ENCODE measurements at places on chromosomes 12 and 14. TPM values are rescaled to one million over a fixed set of nuclear protein-coding genes. Genes with fewer than 3 reads are reported as not detected.

The RBM23 gene
- polyA plus RNA-seq = 85.7 TPM

The TXNDC16 gene
- polyA plus RNA-seq = 2.6 TPM

The KRT80 gene
- 0.52 TPM for polyA plus RNA-seq

The GALNT9 gene
- not detected for polyA plus RNA-seq

DNA sequence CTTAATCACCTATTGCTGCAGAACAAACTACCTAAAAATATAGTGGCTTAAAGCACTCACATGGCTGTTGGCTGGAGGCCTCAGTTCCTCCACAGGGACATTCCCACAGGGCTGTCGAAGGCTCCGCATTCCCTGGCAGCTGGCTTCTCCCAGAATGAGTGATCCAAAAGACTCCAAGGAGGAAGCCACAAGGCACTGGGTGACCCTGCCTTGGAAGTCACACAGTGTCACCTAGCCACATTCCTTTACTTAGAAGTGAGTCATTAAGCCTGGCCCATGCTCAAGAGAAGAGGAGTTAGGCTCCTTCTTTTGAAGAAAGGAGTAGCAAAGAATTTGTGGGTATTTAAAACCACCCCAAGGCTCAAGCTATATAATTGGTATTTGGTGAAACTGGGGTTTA, 63.9 kb upstream of the MAP1LC3B2 start:
- no peaks in the 10 kb centered on the region for H3K36me3 ChIP-seq
- no peak overlapping the region for H3K4me3 ChIP-seq
- H3K27me3 ChIP-seq = no peaks in the 10 kb centered on the region
- no peak for DNase-seq
- peaks cover 11% of the 10 kb centered on the region for H3K4me1 ChIP-seq
- H3K27ac ChIP-seq = no peak overlapping the region

The ATP2B1 gene
- polyA plus RNA-seq = 53.9 TPM

DNA sequence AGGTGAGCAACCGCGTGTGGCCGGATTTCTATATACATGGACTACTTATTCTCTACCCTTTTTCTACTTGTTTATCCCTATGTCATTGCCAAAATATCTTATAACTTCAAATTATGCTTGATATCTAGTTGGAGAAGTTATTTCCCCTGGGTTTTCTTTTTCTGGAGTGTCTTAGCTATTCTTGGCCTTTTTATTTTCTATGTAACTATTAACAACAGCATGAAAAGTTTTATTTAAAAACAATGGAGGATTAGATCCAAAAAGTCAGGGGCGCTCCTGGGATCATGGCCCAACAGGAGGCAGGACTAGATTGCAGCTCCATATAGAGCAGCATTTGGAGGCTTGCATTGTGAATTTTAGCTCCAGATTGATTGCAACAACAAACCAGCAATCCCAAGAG, 8.6 kb upstream of the STRAP start:
- no peak overlapping the region for H3K4me3 ChIP-seq
- H3K4me1 ChIP-seq = no peaks in the 10 kb centered on the region
- H3K36me3 ChIP-seq = no peaks in the 10 kb centered on the region

DNA sequence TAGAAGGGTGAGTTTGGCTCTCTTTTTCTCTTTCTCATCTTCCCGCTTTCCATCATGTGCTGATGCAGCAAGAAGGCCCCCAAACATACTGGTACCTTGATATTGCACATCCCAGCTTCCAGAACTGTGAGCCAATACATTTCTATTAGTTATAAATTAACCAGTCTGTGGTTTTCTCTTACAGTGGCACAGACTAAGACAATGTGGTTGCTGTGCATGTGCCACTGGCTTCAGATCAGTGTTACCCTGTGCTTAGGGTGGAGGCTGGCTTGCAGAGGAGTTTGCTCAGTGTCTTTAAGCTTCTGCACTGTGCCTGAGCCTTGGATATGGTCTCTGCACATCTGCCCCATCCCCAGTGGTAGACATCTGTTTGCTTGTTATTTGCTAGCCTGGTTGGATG, 5.5 kb downstream of the IFI27L2 start:
- no peak overlapping the region for H3K4me3 ChIP-seq
- H3K36me3 ChIP-seq = peaks cover 13% of the 10 kb centered on the region
- peaks cover 2% of the 10 kb centered on the region for H3K27me3 ChIP-seq
- H3K4me1 ChIP-seq = peaks cover 5% of the 10 kb centered on the region

The NOPCHAP1 gene
- polyA plus RNA-seq = 2.6 TPM

DNA sequence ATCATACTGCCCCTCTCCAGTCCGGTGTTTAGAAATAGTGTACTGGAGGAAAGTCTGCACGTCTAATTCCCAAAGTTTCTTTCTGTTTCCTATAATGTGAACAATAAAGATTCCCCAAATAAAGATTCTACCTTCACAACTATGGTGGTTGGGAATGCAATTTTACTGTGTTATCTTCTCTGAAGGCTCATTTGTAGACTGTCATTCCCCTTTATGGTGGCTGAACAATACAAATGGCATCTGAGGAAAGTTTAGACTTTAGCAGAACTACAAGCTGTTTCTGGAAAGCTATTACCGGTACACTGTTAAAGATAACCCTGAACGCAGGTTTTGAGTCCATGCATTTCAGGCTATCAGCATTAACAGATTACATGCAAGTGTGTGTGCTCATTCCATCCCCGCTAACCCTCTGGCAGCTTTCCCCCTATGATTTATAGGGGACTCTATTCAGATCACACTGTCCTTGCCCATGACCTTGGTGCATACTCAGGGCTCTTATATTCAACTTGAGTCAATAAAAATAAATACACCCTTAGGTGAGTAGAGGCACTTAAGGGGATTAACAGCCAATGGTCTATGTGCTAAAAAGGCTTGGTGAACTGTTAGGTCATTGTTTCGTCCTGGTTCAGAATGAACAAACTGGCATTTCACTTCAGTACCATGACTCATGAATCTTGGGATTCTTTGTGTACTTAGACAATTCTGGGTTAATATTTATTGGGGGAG, 60.7 kb upstream of the PYGL start:
- H3K27me3 ChIP-seq = no peaks in the 10 kb centered on the region
- H3K36me3 ChIP-seq = no peaks in the 10 kb centered on the region
- no peak overlapping the region for H3K4me3 ChIP-seq
- no peak for DNase-seq
- H3K27ac ChIP-seq = no peak overlapping the region

- peaks cover 15% of the 10 kb centered on the region for H3K27me3 ChIP-seq
- no peak overlapping the region for H3K27ac ChIP-seq
- DNase-seq = peak; percentile 41
Measured at GRCh38 chr12:116708826-116709756, 28.8 kb downstream of the SPRING1 start.

DNA sequence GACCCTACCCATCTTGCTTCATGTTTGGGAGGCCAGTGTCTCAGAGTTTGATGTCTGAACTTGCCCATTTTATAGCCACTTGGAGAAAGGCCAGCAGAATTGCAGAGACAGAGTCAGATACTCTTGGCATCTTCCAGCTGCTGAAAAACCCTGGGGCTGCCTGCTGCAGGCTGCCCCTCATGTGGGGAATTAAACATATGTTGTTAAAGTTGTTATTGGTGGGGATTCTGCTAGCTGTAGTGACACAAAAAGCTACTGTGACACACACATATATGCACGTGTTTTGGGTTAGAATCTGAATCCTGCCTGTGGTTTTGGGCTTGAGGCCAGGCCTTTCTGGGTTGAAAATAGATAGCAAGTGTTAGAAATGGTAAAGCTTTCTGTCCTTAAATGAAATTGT, 1288.4 kb downstream of the AACS start:
- H3K36me3 ChIP-seq = no peaks in the 10 kb centered on the region
- no peaks in the 10 kb centered on the region for H3K4me1 ChIP-seq
- H3K27ac ChIP-seq = no peak overlapping the region

The SMCO2 gene
- polyA plus RNA-seq = not detected

The KRT86 gene
- not detected for polyA plus RNA-seq

GRCh38 chr14:92456215-92457015, 57.2 kb upstream of the RIN3 start:
- H3K36me3 ChIP-seq = peaks cover 6% of the 10 kb centered on the region
- H3K27ac ChIP-seq = no peak overlapping the region
- no peaks in the 10 kb centered on the region for H3K27me3 ChIP-seq
- peaks cover 40% of the 10 kb centered on the region for H3K4me1 ChIP-seq

- no peak for DNase-seq
- H3K27ac ChIP-seq = peak overlapping the region; percentile 99
- peak overlapping the region; percentile 86 for H3K4me3 ChIP-seq
- H3K27me3 ChIP-seq = no peaks in the 10 kb centered on the region
Measured at GRCh38 chr14:20682127-20682434, 2.3 kb upstream of the RNASE4 start.

DNA sequence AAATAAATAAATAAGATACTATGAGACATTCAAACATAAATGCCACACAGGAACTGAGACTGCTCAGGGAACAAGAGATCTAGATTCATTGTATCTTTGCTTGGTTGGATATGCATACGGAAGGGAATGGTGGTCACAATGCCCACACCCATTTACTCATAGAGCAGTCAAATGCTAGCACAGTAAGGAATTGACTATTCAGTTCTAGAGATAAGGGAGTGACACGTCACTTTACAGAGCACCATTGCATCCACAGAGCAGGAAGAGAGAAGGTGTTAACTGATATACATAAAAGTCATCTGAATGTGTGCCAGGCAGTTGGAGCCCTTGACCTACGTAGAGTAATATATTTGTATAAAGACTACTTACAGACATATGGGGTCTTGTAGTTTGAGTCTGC, 530.0 kb upstream of the NOVA1 start:
- H3K27ac ChIP-seq = no peak overlapping the region
- no peak overlapping the region for H3K4me3 ChIP-seq
- H3K4me1 ChIP-seq = no peaks in the 10 kb centered on the region
- H3K36me3 ChIP-seq = no peaks in the 10 kb centered on the region

The RHOJ gene
- polyA plus RNA-seq = not detected

DNA sequence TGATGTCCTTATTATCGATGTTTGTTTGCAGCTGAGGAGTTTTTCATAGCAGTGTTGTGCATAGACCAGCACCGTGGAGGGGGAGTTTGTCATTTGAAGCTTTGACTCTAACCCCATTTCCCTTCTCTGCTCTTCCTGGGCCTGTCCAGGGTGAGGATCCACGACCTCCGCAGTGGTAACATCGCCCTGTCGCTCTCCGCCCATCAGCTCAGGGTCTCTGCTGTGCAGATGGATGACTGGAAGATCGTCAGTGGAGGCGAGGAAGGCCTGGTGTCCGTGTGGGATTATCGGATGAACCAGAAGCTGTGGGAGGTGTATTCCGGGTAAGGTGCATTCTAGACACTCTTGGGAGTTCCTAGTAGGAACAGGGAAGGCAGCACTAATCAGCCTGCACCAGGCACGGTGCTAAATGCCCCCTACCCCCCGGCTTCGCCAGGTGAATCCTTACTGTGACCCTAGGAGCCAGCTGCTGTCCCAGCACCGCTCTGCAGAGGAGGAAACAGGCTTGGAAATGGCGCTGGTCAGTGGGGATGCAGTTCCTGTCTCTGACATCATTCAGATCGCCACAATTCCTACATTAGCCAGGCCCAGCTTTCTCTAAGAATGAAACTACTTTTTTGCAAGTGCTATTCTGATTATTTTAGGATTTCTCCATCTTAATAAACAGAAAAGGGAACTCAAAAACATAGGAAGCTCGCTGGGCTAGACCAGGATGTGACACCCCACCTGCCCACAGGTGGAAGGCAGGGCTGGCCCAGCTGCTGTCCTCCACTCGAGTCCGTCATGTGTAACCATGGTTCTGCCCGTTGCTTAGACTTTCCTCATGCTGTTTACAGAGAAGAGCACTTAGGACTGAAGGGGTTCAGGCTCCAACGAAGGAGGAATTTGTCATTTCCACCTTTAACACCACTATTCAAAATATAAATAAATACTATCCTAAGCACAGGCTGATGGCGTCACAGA, 74.9 kb downstream of the TESC start:
- no peaks in the 10 kb centered on the region for H3K27me3 ChIP-seq
- peaks cover 48% of the 10 kb centered on the region for H3K36me3 ChIP-seq
- H3K4me3 ChIP-seq = no peak overlapping the region
- no peak overlapping the region for H3K27ac ChIP-seq

GRCh38 chr14:54698966-54699530, 132.1 kb downstream of the SAMD4A start:
- no peak for DNase-seq
- H3K27ac ChIP-seq = no peak overlapping the region
- H3K4me3 ChIP-seq = no peak overlapping the region
- no peaks in the 10 kb centered on the region for H3K27me3 ChIP-seq
- H3K36me3 ChIP-seq = no peaks in the 10 kb centered on the region

- no peak overlapping the region for H3K27ac ChIP-seq
- no peaks in the 10 kb centered on the region for H3K27me3 ChIP-seq
- H3K36me3 ChIP-seq = no peaks in the 10 kb centered on the region
- H3K4me1 ChIP-seq = no peaks in the 10 kb centered on the region
- H3K4me3 ChIP-seq = no peak overlapping the region
- no peak for DNase-seq
Measured at GRCh38 chr12:76864791-76865400, 13.9 kb downstream of the CSRP2 start.

- peaks cover 65% of the 10 kb centered on the region for H3K4me1 ChIP-seq
- no peaks in the 10 kb centered on the region for H3K36me3 ChIP-seq
- peak overlapping the region; percentile 91 for H3K27ac ChIP-seq
- peak; percentile 87 for DNase-seq
Measured at GRCh38 chr12:110582276-110583136, 612 bp downstream of the PPTC7 start.

DNA sequence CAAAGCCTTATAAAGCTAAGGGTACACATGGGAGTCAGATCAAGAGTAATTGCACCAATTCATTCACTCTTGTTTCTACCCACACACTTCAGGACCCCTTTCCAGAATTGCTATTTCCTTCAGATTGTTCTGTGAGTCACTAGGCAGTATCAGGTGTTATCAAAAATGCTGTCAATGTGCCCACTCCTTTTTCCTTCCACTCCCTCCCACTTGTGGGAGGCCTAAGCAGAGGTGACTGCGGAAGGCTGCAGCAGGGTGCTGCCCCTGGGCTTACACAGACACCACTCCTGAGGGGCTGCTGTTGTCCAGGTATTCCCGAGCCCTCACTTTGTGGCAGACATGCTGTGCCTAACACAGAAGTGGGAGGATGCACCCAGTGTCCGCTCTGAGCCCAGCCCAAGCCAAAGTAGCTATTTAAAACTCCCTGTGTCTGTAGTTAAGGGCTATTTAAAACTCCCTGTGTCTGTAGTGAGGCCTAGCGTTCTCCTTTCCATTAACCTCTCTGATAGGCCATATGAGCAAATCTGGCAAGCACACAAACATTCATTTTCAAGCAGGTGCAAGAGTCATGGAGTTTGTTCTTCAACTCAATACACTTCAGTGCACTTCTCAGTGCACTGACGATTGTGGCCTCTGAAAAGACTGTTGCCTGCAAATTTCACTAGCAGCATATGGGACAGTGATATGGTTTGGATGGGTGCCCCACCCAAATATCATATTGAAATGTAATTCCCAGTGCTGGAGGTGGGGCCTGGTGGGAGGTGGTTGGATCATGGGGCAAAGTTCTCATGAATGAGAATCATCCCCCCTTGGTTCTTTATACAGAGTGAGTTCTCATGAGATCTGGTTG, 117.8 kb downstream of the PHLDA1 start:
- no peak for DNase-seq
- no peak overlapping the region for H3K27ac ChIP-seq
- no peaks in the 10 kb centered on the region for H3K27me3 ChIP-seq
- no peaks in the 10 kb centered on the region for H3K4me1 ChIP-seq

The PTPN6 gene
- 764 TPM for polyA plus RNA-seq

GRCh38 chr14:102378830-102379229, 16.1 kb downstream of the TECPR2 start:
- H3K36me3 ChIP-seq = peaks cover 29% of the 10 kb centered on the region
- H3K27me3 ChIP-seq = no peaks in the 10 kb centered on the region
- no peak for DNase-seq
- no peak overlapping the region for H3K27ac ChIP-seq
- H3K4me3 ChIP-seq = no peak overlapping the region
- H3K4me1 ChIP-seq = no peaks in the 10 kb centered on the region

GRCh38 chr12:5441497-5442236, 9.8 kb downstream of the NTF3 start:
- H3K36me3 ChIP-seq = no peaks in the 10 kb centered on the region
- no peak overlapping the region for H3K27ac ChIP-seq
- DNase-seq = no peak
- no peak overlapping the region for H3K4me3 ChIP-seq
- no peaks in the 10 kb centered on the region for H3K4me1 ChIP-seq

Measured in CD14-positive monocyte (primary cell).